Activated CD4-positive, alpha-beta T cell treated with anti-CD3 and anti-CD28 coated beads, Interleukin-2, amount 10 ng/mL, durations not matched to agents 7 days and 5 days (primary cell): ENCODE measurements at places on chromosomes 12 and 14. TPM values are rescaled to one million over a fixed set of nuclear protein-coding genes. Genes with fewer than 3 reads are reported as not detected.

- DNase-seq: no peak
These were observed 457.4 kb downstream of the FOXG1 start for GRCh38 chr14:29223947-29224346.

Gene PRKAB1
- total RNA-seq: 30.7 TPM

Gene CLEC2B
- total RNA-seq: 53.7 TPM

Gene SOAT2
- total RNA-seq: 1.7 TPM

DNA sequence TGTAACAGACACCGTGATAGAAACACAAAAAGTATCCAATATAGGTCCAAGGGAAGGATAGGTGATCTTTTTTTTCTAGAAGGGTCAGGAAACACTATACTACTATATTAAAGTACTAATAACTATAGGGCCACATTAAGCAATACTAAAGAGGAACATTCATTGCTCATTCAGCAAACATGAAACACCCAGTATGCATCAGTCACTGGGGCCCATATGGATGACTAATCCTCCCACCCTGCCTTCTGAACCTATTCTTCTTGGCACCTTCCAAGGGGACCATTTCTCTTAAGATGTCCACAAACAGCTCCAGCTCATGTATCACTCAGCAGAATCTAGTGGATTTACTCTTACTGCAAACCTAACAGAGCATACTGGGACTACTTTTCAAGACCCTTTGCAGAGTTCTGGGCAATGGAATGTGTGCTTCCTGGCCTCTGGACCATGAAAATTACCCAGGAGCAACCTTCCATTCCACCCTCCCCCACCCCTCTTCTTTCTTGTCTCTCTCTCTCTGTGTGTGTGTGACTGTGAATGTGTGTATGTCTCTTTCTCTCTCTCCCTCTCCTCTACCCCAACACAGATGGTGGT is 187.9 kb downstream of the EPS8 start:
- no peak for DNase-seq

- no peak for DNase-seq
These were observed 125.1 kb upstream of the TBX3 start for GRCh38 chr12:114809097-114809496.

Gene ADAM21
- not detected for total RNA-seq

- DNase-seq: no peak
These were observed 87.7 kb downstream of the CHGA start for GRCh38 chr14:93010522-93011140.

GRCh38 chr12:789852-790563 is 37.6 kb downstream of the WNK1 start:
- DNase-seq: no peak

DNA sequence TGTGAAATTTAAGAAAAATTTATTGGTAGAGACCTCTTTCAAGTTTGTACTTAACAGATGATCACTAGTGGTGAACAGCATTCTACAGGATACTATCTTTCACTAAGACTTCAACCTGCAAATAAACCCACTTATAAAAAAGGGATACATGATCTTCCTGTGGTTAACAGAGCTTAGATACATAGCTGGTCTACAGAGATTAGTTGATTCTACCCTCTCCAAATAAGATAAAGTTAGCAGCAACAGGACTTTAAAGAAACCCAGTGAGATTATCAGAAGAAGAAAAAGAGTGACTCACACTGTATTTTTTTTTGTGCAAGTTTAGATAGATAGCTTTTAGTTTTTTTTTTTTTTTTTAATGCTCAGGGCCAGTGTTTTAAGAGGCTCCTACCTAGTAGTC is 34.5 kb downstream of the USP44 start:
- DNase-seq: no peak

Gene RIMBP2
- total RNA-seq: not detected
